RCC 7860 (cell line): ENCODE measurements at places on chromosomes 7 and 10.
A peak's percentile ranks its signal among the peaks of the same experiment; 100 is the strongest.

DNA sequence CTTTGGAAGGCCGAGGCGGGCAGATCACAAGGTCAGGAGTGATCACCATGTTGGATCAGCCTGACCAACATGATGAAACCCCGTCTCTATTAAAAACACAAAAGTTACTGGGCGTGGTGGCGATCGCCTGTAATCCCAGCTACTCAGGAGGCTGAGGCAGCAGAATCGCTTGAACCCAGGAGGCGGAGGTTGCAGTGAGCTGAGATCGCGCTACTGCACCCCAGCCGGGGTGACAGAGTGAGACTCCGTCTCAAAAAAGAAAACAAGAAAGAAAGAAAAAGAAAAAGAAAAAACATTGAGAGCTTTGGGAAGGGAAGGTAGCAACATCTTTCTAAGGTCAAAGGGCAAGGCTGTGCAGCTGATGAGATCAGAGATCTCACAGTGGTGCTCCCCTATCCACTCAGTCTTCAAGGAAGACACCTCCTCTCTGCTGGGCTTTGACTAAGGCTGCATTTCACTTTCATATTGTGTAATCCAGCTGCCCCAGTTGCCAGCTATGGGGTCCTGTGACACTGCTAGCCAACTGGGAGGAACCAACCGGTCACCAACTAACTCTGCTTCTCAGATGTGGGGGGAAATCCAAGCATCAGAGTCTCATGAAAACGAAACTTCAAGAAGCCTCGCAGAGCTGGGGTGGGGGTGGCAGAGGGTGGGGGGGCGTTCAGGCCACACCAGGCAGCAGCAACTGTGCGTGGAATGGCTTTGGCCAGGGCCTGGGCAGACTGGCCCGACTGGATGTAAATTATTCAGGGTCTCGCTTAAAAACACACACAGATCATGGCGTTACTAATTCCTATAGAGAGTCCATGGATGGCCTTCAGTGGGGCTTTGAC lies 1.5 kb downstream of the IL15RA start:
- DNase-seq, result peak; percentile 14

- no peak for DNase-seq
Measured at GRCh38 chr7:131052285-131052904, 275.3 kb upstream of the MKLN1 start.

DNA sequence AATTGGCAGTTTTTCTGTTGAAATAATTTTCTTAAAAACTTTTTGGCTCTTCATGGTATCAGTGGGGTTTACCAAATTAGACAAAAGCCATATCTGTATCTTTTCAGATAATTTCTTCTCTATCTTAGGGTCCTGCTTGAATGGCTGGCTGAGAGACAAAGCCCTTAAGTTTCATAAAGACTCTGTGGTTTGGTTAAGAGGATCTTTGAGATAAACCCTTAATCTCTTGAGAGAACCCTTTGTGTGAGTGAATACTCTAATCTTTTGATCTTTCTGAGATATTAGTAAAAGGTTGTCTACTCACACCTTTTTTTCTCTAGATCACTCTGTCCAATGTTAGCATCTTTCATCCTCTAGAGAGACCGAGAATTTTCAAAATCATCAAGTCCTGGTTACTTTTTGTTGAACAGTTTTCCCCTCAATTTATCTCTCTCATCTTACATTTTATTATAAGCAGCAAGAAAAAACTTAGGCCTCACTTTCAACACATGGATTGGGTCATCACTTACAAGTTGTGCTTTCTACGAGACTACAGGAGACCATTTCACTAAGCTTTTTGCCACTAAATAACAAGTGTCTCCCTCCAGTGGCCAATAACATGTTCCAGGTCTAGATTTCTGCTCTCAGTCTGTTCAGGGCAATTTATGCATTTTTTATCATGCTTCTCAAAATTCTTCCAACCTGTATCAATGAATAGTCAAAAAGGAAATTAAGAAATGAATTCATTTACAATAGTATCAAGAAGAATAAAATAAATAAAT lies 28.4 kb downstream of the DNAJC9 start:
- DNase-seq, result no peak

DNA sequence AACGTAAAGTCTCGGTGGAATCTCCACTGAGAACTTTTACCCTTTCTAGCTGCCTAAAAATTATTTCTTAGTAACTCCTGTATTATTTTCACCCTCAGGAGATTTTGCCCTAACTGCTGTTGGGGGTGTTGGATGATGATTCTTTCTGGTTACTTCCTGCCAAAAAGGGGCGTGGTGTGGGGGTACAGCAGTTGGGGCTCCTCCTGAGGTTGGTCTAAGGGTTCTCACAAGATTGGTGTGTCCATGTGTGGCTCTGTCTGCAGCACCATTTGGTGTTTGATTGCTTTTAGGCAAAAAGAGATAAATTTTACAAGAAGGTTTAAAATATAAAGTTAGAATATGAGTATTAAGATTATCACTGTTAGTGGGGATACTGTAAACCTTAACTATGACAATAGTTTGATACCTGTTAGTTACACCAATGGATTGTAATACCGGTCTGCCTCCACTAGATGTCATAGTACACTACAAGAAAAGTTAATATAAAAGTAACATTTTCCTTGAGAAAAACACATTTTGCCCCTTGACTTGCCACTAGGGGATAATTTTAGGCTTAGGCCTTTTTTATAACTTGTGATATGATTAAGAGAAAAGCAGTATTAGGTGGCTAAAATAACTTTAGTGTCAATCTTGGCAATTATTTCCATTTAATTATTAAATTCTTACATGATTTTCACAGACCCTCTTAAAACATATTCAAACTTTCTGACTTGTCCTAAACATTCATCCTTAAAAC lies 928.7 kb downstream of the IPMK start:
- DNase-seq, result peak; percentile 52

DNA sequence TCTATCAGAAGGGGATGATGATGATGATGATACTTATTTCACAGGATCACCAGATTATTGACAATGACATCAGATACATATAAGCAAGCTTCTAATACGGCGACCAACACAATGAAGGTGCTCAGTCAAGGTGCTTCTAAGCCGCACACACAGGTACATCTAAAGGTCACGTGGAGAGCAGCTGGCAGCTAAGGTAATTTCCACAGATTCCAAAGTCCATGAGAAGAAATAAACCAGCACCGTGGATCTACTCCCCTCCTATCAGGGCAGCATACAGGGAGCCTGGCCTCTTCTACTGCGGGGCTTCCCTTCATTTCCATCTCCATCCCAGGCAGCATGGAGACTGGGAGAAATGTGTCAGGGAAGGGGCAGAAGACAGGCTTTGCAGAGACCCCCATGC lies 37.5 kb downstream of the DENND11 start:
- no peak for DNase-seq

GRCh38 chr7:30157204-30157603 lies 22.4 kb downstream of the MTURN start:
- no peak for DNase-seq

GRCh38 chr7:151243045-151243349 lies 5.5 kb downstream of the SMARCD3 start:
- no peak for DNase-seq

DNA sequence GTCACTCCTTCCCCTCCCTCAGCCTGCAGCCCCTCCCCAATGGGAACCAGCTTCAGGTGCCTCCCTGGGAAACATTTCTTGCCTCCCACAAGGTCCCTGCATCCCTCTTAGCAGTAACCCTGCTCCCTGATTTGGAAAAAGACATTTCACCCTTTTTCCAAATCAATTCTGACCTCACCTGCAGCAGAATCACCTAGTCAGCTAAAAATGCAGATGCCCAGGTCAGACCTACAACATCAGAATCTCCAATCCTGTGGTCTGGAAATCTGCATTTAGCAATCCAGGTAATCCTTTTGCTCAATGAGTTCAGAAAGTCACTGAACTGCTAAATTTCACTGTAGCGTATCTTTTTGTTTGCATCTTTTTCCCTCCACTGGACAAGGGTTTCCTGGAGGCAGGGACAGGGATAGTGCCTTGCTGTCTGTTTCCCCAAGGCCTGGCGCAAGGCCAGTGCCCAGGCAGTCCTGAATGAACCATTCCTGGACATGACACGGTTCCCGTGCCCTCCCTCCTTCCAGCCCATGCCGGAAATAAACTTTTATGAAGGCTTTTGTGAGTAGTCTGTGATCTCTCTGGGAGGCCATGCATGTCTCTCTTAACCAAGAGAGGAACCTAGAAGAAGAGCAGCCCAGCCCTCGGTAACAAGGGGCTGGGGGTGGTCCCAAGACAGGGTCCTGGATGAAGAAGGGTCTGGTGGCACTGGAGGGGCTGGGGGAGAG lies 44.0 kb downstream of the COL13A1 start:
- DNase-seq, result peak; percentile 79

GRCh38 chr7:133528796-133529195 lies 275.9 kb downstream of the EXOC4 start:
- no peak for DNase-seq

GRCh38 chr7:158828133-158829020 lies 932 bp downstream of the ESYT2 start:
- no peak for DNase-seq

- DNase-seq, result no peak
Measured at GRCh38 chr7:57868771-57869483, 418.9 kb downstream of the ZNF716 start.

DNA sequence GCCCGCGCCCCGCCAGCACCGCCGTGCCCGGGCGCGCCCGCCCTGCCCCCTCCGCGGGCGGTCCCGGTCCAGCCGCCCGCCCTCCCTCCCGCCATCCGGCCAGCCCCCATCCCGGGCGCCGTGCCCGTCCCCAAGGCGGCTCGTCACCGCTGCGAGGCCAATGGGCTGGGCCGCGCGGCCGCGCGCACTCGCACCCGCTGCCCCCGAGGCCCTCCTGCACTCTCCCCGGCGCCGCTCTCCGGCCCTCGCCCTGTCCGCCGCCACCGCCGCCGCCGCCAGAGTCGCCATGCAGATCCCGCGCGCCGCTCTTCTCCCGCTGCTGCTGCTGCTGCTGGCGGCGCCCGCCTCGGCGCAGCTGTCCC lies at the start of gene HTRA1:
TSS of gene HTRA1 (plus strand) at position 187 of the 362 bp plus-strand sequence. CDS start at position 287, 100 bp downstream.
- peak; percentile 42 for DNase-seq

DNA sequence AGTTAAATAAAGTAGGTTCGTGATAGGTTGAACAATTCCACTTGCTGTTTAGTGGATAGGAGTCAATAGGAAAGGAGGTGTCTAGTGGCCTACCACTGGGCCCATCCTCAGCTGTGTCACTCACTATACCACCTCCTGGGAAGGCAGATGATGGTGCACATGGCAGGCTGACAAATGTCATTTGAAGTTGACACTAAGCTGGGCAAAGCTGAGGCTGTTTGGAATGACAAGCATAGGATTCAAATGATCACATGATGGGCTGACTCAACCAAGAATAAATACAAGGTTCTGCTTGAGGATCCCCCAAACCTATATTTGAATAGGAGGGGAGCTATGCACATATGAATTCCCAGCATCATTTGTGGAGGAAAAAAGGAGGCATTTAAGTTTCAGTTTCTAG lies 489.8 kb downstream of the RPS24 start:
- no peak for DNase-seq

- no peak for DNase-seq
Measured at GRCh38 chr10:13053794-13054462, 46.0 kb upstream of the OPTN start.

- DNase-seq, result no peak
Measured at GRCh38 chr7:107860279-107860961, 30.6 kb upstream of the DLD start.

- DNase-seq, result no peak
Measured at GRCh38 chr7:156746891-156747290, 106.3 kb downstream of the RNF32 start.

- no peak for DNase-seq
Measured at GRCh38 chr10:98028168-98028770, 2.2 kb downstream of the CRTAC1 start.
